ENCODE measurements at places on chromosomes 13 and 19. TPM values are rescaled to one million over a fixed set of nuclear protein-coding genes. Genes with fewer than 3 reads are reported as not detected.
A peak's percentile ranks its signal among the peaks of the same experiment; 100 is the strongest.

GRCh38 chr13:61253105-61253877, 162.4 kb downstream of the PCDH20 start:
- no peaks in the 10 kb centered on the region for H3K4me1 ChIP-seq
- no peaks in the 10 kb centered on the region for H3K27me3 ChIP-seq
- no peaks in the 10 kb centered on the region for H3K36me3 ChIP-seq
- DNase-seq = no peak
- H3K4me3 ChIP-seq = no peak overlapping the region

DNA sequence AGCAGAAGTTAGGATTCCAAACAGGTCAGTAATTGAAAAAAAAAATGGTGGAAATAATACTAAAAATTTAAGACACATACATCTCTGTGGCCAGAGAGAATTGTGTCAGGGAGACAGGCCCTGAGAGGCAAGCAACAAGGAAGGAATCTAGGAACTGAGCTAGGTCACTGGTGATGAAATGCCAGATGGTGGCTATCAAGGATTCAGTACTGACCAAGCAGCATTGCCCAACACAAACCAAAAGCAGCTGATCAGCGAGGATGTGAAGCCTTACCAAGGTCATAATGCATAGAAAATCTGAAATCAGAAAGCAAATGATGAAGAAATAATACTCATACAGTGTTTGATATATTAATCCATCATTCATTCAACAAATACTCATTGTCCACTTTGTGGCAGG, 905.0 kb downstream of the GPC5 start:
- no peak overlapping the region for H3K4me3 ChIP-seq
- DNase-seq = no peak
- H3K4me1 ChIP-seq = no peaks in the 10 kb centered on the region
- H3K27ac ChIP-seq = no peak overlapping the region
- no peaks in the 10 kb centered on the region for H3K36me3 ChIP-seq
- H3K27me3 ChIP-seq = no peaks in the 10 kb centered on the region

DNA sequence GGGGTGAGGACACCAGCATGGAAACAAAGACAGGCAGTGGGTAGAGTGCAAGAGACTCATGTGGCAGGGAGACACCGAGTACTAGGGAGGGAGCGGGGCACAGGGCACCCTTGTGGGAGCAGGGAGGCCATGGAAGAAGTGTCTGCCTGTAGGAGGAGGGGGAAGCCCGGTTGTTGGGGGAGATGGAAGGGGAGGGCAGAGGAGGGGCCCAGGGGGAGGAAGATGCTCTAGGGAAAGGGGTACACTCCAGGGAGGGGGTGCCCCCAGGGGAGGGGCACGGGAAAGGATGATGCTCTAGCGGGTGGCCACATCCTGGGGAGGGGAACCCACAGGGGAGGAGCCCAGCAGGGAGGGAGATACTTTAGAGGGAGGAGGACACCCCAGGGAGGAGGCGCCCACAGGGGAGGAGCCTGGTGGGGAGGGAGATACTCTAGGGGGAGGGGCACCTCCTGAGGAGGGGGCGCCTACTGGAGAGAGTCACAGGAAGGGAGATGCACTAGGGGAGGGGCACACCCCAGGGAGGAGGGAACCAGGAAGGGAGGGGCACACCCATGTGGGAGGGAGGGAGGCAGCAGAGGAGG, 24.9 kb downstream of the CPAMD8 start:
- H3K27me3 ChIP-seq = no peaks in the 10 kb centered on the region
- no peak overlapping the region for H3K27ac ChIP-seq
- no peak for DNase-seq
- H3K4me3 ChIP-seq = no peak overlapping the region

GRCh38 chr13:94827566-94827965, 115.2 kb upstream of the SOX21 start:
- no peak overlapping the region for H3K4me3 ChIP-seq
- H3K27me3 ChIP-seq = no peaks in the 10 kb centered on the region
- no peaks in the 10 kb centered on the region for H3K36me3 ChIP-seq

- DNase-seq = no peak
- H3K4me3 ChIP-seq = no peak overlapping the region
- H3K27me3 ChIP-seq = no peaks in the 10 kb centered on the region
- H3K27ac ChIP-seq = no peak overlapping the region
- peaks cover 36% of the 10 kb centered on the region for H3K4me1 ChIP-seq
- no peaks in the 10 kb centered on the region for H3K36me3 ChIP-seq
Observed at GRCh38 chr13:76687467-76687866, 198.7 kb downstream of the KCTD12 start.

DNA sequence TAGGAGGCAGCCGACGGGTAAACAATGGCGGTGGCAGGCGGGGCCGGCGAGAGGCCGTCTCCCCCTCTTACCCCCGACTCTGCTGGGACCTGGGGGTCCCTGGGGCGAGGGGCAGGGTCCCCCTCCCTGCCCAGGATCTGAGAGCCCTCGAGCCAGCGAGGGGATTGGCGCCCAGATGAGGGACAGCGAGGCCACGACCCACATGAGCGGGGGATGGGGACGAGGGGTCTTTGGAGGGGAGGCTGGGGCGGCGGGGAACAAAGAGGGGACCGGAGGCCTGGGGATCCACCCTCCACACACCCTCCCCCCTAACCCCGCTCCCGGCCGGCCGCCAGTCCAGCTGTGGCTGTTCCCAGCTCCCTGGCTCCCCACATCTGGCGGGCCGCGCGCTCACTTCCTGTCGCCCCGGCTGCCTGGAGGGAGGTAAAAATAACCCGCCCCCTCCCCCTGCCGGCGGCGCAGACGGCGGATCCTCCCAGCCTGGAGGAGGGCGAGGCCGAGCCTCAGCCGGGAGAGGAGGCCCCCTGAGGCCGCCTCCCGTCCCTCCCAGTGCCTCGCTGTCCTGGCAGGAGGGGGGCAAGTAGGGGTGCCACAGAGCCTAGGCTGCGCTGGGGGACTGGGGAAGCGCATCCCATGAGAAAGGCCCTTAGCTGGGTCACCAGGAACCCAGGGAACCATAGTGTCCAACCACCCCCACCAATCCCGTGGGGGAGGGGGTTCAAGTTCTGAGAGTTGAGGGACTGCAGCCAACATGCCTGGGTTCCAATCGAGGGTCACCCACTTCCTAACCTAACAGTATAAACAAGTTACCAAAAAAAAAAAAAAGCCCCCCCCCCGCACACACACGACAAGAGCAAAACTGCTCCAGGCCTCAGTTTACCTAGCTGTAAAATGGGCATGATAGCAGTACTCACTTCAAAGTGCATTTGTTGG, 29.3 kb upstream of the NANOS3 start:
- H3K36me3 ChIP-seq = no peaks in the 10 kb centered on the region
- H3K4me1 ChIP-seq = peaks cover 94% of the 10 kb centered on the region
- H3K4me3 ChIP-seq = peak overlapping the region; percentile 62
- DNase-seq = peak; percentile 99
- no peaks in the 10 kb centered on the region for H3K27me3 ChIP-seq
- peak overlapping the region; percentile 99 for H3K27ac ChIP-seq

DNA sequence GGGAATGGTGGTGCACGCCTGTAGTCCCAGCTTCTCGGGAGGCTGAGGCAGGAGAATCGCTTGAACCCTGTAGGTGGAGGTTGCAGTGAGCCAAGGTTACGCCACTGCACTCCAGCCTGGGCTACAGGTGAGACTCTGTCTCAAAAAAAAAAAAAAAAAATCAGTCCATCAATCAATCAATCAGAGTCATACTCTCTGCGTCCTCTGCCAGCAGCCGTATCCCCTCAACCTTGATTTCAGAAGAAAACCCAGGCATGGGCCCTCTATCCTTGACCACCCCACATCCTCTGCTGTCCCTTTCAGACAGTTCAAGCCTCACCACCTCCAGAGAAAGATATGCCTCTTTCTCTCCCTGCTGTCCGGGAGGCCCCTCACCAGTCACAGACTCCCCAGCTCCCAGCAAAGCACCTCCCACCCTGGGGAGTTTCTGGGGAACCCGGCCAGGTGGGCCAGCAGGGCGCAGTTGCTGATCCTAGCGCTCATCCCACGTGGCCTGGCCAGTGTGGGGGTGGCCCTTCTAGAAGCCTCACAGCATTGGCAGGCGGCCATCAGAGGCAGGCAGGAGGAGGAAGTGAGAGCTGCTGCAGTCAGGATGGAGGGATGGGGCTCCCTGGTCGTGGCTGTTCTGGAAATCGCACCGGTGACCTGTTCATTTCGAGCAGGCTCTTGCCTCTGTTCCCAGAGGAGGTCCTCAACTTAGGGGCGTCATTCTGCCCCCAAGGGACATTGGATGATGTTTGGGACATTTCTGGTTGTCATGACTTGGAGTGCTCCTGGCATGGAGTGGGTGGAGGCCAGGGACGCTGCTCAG, 10.2 kb upstream of the JSRP1 start:
- H3K4me3 ChIP-seq = no peak overlapping the region
- peak; percentile 94 for DNase-seq
- peaks cover 23% of the 10 kb centered on the region for H3K4me1 ChIP-seq
- no peaks in the 10 kb centered on the region for H3K27me3 ChIP-seq
- H3K36me3 ChIP-seq = peaks cover 2% of the 10 kb centered on the region

GRCh38 chr13:26015271-26016125, 36.3 kb downstream of the SHISA2 start:
- no peak overlapping the region for H3K27ac ChIP-seq
- no peak for DNase-seq
- no peaks in the 10 kb centered on the region for H3K27me3 ChIP-seq
- no peak overlapping the region for H3K4me3 ChIP-seq

GRCh38 chr19:54047616-54048015, 16.1 kb downstream of the VSTM1 start:
- no peak for DNase-seq
- H3K4me3 ChIP-seq = no peak overlapping the region
- H3K36me3 ChIP-seq = no peaks in the 10 kb centered on the region
- no peaks in the 10 kb centered on the region for H3K4me1 ChIP-seq
- H3K27ac ChIP-seq = no peak overlapping the region

DNA sequence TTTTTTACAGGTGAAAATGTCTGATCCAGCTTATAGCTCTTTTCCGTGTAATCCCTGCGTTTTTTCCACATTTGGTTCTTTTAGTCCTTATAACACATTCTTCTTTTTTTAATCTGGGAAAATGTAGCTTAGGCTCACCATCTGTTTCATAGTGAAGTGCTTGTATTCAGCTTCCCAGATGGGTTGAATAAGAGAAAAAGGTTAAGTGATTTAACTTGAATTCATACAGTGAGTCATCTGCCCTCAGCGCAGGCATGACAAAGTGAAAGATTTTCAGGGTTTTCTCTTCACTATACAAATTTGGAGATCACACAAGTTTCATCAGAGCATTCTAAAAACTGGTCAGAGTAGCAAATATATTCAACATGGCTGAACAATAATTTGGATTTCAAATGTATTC, 224.8 kb downstream of the SPRY2 start:
- no peaks in the 10 kb centered on the region for H3K27me3 ChIP-seq
- DNase-seq = no peak
- H3K36me3 ChIP-seq = no peaks in the 10 kb centered on the region
- H3K4me1 ChIP-seq = no peaks in the 10 kb centered on the region
- no peak overlapping the region for H3K4me3 ChIP-seq

GRCh38 chr13:73967397-73968165, 166.6 kb downstream of the KLF12 start:
- no peaks in the 10 kb centered on the region for H3K36me3 ChIP-seq
- no peaks in the 10 kb centered on the region for H3K27me3 ChIP-seq
- no peak overlapping the region for H3K4me3 ChIP-seq
- DNase-seq = no peak
- peaks cover 39% of the 10 kb centered on the region for H3K4me1 ChIP-seq

- no peak for DNase-seq
- H3K27me3 ChIP-seq = no peaks in the 10 kb centered on the region
- H3K36me3 ChIP-seq = peaks cover 54% of the 10 kb centered on the region
- peak overlapping the region; percentile 88 for H3K27ac ChIP-seq
- H3K4me1 ChIP-seq = peaks cover 62% of the 10 kb centered on the region
- H3K4me3 ChIP-seq = peak overlapping the region; percentile 78
Observed at GRCh38 chr19:12939975-12940423, 1.6 kb downstream of the CALR start.

DNA sequence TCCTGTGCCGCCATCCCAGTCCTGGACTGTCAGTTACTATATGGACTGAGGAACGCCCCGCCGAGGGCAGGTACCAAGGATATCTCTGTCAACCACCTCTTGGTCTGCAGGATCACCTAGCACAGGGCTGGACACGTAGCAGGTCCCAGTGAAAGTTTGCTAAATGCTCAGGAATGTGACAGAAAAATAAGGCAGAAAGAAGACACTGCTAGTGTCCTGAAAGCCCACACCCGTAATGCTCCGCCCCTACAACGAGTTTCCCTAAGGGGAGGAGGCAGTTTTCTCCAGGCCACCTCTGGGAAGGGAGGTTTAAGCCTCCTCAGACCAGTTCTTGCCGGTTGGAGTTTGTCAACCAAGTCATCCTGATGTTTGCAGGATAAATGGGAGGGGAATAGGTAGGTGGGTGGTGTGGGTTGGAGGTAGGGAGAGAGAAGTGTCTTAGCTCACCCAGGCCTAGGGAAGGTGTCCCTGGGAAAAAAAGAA, 1.7 kb upstream of the SERTAD3 start:
- H3K27me3 ChIP-seq = no peaks in the 10 kb centered on the region
- no peak for DNase-seq
- H3K36me3 ChIP-seq = peaks cover 17% of the 10 kb centered on the region
- H3K4me3 ChIP-seq = no peak overlapping the region

GRCh38 chr19:55254625-55254977, 4.2 kb downstream of the PPP6R1 start:
- no peak for DNase-seq
- peaks cover 61% of the 10 kb centered on the region for H3K4me1 ChIP-seq
- H3K27me3 ChIP-seq = no peaks in the 10 kb centered on the region
- H3K4me3 ChIP-seq = peak overlapping the region; percentile 28
- no peaks in the 10 kb centered on the region for H3K36me3 ChIP-seq

DNA sequence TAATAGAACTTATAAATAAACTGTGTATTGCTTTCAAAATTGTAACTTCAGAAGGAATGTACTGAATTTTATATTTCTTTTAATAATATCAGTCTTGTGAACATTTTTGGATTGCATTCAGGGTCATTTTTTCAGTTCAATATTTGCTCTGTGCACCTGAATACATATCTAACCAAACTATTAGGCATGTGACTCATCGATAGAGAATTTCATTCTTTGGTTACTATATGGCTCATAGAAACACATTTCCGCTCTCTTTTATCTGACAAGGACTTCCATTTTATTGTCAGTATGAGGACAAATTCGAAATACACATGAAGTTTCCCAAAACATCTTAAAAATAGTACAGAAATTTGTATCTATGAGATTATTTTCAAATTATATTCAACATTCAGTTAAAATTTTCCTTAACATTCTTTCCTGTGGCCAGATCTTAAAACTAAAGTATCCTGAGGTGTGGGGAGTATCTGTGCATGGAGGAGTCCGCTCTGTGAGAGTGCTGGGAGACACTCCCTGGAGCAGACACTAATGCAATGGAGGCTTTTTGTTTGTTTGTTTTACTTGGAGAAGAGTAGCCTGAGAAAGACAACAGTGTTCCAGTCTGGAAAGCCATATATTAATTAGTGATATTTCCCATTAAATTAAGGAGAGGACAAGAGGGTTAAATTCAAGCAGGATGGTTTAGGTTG, 483.6 kb downstream of the PCDH20 start:
- DNase-seq = no peak
- H3K27me3 ChIP-seq = no peaks in the 10 kb centered on the region
- H3K4me3 ChIP-seq = no peak overlapping the region
- no peaks in the 10 kb centered on the region for H3K4me1 ChIP-seq

- H3K4me3 ChIP-seq = no peak overlapping the region
- no peaks in the 10 kb centered on the region for H3K27me3 ChIP-seq
- no peaks in the 10 kb centered on the region for H3K36me3 ChIP-seq
- no peaks in the 10 kb centered on the region for H3K4me1 ChIP-seq
Observed at GRCh38 chr13:51048616-51049015, 62.5 kb downstream of the C13orf42 start.

GRCh38 chr13:20988909-20989655, 72.3 kb downstream of the LATS2 start:
- no peak overlapping the region for H3K27ac ChIP-seq
- peaks cover 21% of the 10 kb centered on the region for H3K4me1 ChIP-seq
- no peak for DNase-seq
- peaks cover 51% of the 10 kb centered on the region for H3K36me3 ChIP-seq

Gene CBLC
- 0.34 TPM for total RNA-seq

Gene IGSF23
- total RNA-seq = not detected

Gene CCDC70
- total RNA-seq = not detected
